Stimulated activated CD4-positive, alpha-beta T cell treated with anti-CD3 and anti-CD28 coated beads, Interleukin-4, amount 100 ng/mL, for 24 hours (primary cell): ENCODE measurements at places on chromosomes 7 and 10.

DNA sequence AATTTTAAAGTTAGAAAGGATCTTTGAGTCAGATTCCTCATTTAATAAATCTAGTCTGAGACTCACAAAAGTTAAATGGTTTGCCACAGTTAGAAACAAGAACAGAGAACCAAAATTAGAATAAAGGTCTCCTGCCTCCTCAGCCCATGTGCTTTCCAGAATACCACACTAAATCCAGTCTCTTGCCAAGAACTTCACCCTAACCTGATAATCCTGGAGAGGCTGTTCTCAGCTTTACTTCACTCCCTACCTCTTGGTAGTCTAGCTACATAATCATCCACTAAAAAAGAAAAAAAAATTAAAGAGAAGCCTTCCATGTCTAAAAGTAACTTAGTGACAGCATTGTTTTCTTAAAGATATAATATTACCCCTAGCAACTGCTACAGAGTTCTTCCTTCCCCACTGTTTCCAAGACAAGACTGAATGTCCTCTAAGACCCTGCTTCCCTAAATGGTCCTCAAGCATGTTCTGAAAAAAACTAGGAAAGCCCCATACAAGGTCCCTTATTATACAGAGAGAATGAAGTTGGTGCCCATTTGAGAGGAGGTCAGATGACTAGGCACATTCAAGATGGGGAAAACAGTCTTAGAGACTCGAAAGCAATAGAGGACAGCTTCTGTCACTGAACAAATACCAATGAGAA lies 56.8 kb downstream of the ZNF438 start:
- DNase-seq: no peak

GRCh38 chr7:45455662-45456061 lies 118.5 kb upstream of the ADCY1 start:
- no peak for DNase-seq

DNA sequence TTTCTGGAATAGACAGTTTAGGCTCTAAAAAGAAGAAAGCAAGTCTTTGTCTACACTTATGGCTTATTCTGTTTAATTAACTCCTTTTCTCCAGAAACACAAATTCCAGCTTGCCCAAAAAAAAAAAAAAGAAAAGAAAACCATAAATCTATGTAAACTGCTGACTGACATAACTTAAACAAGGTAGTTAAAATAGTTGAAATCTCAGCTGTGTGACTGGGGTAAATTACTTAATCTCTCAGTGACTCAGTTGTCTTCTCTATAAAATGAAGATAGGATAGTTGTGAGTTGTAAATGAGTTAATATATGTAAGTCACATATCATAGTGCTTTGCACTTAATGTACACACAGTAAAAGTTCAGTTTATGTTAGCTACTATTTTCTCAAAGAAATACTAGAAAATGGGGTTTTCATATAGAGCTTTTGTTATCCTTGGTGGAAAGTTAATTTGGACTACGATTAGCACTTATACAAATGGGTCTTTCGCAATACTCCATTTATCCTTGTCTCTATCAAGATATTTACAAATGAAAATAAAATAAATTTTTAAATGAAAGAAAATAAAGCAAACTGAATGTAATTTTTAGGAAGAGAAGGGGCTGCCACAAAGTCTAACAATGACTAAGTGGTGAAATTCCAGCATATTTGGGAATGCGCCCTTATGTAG lies 200.9 kb downstream of the MBL2 start:
- no peak for DNase-seq

- DNase-seq: no peak
Observed at GRCh38 chr7:150334108-150334507, 7.3 kb downstream of the RARRES2 start.

GRCh38 chr7:151142686-151143040 lies 24.8 kb downstream of the GBX1 start:
- no peak for DNase-seq
